C1 segment of cervical spinal cord (tissue), 14 donors: ENCODE measurements at places on chromosomes 5 and 9.

DNA sequence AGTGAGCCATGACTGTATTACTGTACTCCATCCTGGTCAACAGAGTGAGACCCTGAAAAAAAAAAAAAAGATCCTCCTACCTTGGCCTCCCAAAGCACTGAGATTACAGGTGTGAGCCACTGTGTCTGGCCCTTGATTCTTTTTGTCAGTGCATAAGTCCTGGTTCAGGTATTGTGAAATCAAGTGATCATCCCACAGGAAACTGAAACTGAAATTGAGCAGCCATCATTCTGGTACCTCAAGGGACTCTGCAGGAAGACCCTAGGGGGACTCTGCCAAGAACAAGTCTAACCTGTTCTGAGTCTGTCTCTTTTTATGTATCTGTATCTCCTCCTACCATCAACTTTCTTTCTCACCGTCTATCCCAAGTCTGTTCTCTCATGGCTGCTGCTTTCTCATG lies 1.9 kb upstream of the DCAF10 start:
- DNase-seq: no peak

DNA sequence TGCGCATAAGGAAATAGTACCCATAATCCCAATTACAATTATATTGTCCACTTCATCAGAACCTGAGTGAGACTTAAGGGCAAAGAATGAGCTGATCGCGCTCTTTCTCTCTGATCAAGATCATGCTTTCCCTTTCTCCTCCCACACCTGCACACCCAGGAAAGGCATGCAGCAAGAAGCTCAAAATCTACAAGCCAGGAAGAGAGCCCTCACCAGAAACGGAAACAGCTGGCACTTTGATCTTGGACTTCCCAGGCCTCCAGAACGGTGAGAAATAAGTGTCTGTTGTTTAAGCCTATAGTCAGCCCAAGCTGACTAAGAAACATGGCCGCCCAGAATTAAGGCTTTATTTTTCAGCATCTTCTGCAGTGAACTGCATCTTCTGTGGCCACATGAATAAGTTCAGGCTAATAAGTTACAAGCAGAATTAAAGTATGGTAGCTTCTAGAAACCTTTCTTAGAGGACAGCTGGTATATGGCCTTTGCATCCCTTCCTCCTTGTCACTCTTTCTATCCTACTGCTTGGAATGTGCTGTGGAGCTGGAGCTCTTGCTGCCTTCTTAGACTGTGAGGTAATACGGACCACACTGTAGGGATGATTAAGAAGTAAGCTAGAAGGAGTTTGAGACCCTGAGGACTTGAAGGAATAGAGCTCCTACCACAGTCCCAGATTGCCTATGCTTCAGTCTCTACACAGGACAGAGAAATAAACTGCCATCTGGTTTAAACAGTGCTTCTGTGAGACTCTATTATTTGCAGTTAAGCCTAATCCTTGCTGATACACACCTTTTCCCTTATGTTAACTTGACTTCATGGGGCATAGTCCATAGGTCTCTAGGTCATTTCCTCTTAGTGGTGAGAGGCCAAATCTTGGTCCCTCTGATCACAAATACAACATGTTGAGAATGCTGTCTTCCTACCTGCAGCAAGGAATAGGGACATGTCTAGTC lies 17.2 kb downstream of the OR2S2 start:
- DNase-seq: no peak

DNA sequence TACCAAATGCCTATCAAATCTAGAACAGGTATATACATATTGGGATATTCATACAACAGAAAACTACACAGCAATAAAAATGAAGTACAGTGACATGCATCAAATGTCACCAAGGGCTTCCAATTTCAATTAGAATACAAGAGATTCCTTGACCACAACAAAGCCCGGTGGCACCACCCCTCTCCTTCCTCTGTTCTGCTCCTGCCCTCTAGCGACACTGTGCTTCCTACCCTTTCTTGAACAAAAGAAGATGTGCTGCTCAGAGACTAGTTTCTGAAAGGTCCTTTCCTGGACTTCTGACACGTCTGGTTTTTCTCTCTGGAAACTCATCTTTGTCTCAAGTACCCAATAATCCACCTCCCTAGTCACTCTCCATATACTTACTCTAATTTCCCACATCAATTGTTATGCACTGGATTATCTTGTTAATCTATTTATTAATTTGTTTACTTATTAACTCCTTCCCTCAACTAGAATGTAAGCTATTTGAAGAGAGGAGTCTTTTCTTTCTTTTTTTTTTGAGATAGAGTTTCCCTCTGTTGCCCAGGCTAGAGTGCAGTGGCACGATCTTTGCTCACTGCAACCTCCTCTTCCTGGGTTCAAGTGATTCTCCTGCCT lies 70.4 kb upstream of the CTSV start:
- no peak for DNase-seq

DNA sequence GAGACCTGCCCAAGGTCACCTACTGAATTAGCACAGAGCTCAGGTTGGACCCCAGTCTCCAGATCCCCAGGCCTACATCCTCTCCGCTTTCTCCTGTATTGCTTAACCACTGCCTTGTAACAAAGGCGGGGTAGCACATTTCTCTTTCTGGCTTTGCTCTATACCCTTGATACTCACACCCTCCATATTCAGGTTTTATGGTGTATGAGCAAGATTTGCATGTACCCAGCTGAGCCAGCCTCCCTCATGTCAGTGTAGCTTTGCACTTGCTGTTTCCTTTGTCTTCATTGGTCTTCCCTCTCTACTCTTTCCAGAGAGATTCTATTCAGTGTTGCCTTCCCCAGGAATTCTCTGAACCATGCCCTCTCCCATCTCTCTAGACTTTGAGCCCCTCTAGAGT lies 19.6 kb upstream of the ZCCHC7 start:
- no peak for DNase-seq

- no peak for DNase-seq
Observed at GRCh38 chr5:90613918-90614504, 55.4 kb downstream of the ADGRV1 start.

GRCh38 chr5:75412111-75412990 lies 75.3 kb downstream of the HMGCR start:
- DNase-seq: no peak

DNA sequence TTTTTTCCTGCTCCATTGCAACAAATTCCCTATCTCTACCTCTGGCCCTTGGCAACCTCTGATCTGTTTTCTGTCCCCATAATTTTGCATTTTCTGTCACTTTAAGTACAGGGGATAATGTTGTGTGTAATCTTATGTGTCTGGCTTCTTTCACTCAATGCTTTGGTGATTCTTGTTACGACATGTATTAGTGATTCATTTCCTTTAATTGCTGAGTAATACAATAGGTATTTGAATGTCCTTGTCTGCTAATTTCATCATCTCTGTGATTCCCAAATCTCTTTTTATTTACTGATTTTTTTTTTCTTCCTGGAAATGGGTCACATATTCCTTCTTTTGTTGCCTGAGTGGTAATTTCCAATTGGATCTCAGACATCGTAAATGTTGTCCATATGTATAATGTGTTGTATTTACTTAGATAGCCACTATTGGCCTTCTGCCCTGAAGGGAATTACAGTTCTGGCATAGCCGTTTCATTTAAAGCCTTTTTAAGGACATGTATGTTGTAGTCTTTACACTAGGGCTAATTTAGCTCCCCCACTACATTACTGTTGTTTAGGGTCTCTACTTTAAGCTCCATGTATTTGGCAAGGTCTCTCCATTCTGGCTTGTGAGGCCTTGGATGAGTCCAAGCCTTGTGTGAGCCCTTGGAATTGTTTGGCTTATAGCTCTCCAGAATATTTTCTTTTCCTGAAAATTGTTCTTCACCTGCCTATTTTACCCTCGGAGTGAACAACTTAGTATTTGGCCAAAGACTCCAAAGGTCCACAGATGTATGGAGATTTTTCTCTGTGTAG lies 683.8 kb downstream of the LRRC70 start:
- no peak for DNase-seq

DNA sequence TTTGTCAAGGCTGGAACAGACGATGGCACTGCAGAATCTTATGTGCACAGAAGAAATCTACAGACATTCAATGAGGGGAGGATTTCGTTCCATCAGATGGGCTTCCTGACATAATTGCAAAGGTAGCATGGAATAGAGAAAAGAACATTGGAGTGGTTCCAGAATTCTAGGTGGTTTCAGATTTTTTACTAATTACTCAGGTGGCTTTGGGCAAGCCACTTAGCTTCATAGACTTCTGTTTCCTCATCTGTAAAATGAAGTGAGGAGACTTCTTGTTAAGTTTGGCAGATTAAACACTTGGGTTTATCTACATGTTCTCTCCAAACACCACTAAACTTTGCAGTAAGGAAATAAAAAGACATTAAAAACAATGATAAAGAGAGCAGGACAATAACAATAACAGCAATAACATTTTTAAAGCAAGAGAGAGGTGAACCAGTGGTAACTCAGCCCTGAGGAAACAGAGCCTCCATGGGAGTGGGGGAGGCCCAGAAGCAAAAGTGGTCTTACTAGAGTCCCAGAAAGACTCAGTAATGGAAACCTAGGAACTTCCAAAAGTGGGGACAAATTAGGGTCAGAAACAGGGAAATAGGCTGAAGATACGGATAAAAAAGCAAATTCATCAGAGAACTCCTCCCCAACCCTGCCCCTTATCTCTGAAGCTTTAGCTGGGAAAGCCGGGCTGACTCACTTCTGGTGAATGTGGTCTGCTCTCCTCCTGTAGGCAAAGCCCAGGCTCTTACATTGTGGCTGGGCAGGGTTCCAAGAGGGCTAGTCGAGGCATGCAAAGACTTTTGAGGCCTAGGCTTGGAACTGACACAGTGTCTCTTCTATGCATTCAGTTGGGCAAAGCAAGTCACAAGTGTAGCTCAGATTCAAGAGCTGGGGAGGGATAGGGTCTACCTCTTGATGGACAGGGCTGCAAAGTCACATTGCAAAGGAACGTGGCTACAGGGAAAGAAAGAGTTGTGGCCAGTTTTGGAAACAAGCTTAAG lies 11.8 kb upstream of the ACTBL2 start:
- no peak for DNase-seq

- DNase-seq: no peak
Observed at GRCh38 chr5:56640763-56641406, 174.5 kb upstream of the MAP3K1 start.

- no peak for DNase-seq
Observed at GRCh38 chr9:1320607-1321195, 270.5 kb downstream of the DMRT2 start.

- DNase-seq: no peak
Observed at GRCh38 chr9:87517732-87518131, 20.1 kb downstream of the DAPK1 start.

GRCh38 chr5:56503929-56504328 lies 270.8 kb upstream of the ANKRD55 start:
- no peak for DNase-seq

DNA sequence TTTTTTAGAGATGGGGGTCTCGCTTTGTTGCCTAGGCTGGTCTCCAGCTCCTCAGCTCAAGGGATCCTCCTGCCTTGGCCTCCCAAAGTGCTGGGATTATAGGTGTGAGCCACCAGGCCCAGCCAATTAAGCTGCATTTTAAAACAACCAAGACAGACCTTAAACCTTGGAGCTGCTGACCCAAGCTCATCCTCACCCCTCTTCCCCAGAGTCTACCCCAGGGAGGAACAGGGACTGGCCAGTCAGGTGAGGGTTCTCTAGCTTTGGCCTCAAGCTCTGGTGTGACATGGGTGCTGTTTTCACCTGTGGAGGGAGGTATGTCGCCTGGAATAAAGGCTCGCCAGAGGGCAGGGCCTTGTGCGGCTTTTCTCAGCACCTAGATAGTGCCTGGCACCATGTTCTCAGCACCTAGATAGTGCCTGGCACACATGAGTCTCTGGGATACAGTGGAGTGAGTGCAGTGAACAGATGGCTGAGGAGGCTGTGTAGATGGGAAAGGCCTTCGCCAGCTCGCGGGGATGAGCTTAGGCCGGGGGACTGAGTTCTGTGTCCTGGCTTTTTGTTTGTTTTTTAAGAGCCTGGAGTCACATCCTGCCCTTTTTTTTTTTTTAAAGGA lies 7.4 kb downstream of the CDK9 start:
- no peak for DNase-seq

GRCh38 chr5:154999865-155000264 lies 13.7 kb upstream of the KIF4B start:
- no peak for DNase-seq

GRCh38 chr5:33212900-33213299 lies 227.9 kb upstream of the TARS1 start:
- no peak for DNase-seq

- no peak for DNase-seq
Observed at GRCh38 chr9:124280176-124280691, 22.5 kb downstream of the NEK6 start.

DNA sequence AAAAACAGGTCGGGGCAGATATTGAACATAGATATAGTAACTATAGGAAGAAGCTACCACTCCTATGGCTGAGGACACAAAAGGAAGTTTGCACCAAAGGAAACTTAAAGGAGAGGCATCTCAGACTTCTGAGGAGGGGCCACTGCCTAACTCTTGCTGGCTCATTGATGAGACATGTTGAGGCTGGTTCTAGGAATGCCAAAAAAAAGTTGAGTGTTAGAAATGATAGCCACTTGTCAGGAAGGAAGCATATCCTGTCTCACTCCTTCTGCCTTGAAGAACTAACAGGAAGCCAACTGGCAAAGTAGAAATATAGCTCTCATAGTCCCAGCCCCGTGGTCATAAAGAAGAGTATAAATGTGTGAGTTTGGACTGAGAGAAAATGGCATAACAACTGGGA lies 23.3 kb upstream of the STOM start:
- no peak for DNase-seq

DNA sequence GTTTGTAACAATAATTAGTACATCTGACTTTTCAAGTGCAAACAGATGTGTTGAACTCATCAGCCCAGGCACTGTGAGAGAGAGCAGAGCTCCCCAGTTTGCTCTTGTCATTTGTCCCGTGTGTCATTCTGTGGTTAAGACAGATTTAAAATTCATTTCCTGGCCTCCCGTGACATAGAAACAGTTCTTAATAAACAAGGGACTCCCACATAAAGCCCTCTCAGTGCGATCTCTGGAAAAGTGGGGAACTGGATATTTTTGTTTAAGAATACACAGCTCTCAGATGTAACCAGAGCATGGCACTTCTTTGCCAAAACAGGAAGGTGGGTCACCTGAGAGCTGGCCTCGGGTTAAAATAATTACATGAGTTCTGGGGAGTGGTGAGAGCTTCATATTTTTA lies 58.6 kb downstream of the PRKACG start:
- DNase-seq: no peak

DNA sequence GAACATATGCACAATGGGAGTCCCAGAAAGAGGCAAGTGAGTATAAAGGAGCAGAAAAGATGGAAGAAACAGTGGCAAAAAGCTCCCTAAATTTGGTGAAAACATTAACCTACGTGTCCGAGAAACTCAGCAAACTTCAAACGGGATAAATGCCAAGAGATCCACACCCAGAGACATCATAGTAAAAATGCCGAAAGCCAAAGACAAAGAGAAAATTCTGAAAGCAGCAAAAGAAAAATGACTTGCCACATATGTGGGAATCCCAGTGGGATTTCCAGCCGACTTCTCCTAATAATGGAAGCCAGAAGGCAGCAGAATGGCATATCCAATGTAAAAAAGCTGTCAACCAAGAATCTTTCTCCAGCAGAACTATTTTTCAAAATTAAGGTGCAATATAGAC lies 101.2 kb downstream of the ADAMTS2 start:
- DNase-seq: no peak

GRCh38 chr5:69202497-69202896 lies 13.1 kb downstream of the CENPH start:
- no peak for DNase-seq

- DNase-seq: no peak
Observed at GRCh38 chr9:79015951-79016350, 555.8 kb upstream of the TLE4 start.

- DNase-seq: no peak
Observed at GRCh38 chr9:89367281-89367680, 49.0 kb downstream of the SECISBP2 start.
